ENCODE measurements at places on chromosomes 16 and 17.
A peak's percentile ranks its signal among the peaks of the same experiment; 100 is the strongest.

DNA sequence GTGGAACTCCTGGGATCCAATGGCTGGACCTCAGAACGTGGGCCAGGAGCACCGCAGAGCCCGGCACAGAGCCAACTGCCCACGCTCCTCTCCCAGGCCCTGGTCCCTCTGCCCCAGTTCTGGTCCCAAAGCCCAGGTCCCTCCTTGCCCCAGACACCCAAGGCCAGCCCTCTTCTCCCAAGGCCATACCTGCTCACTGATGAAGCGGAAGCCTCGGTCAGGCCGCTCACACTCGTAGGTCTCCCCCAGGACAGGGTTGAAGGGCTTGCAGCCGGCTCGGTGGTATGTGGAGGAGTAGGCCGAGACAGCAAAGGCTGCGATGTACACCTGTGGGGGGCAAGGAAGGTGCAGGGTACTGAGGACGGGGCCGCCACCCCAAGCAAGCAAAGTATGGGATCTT is 8.5 kb downstream of the OSBPL7 start:
- H3K36me3 ChIP-seq, result peaks cover 50% of the 10 kb centered on the region
- no peaks in the 10 kb centered on the region for H3K4me1 ChIP-seq
- H3K4me3 ChIP-seq, result no peak overlapping the region
- H3K27ac ChIP-seq, result no peak overlapping the region
- no peak for DNase-seq
- H3K27me3 ChIP-seq, result no peaks in the 10 kb centered on the region

DNA sequence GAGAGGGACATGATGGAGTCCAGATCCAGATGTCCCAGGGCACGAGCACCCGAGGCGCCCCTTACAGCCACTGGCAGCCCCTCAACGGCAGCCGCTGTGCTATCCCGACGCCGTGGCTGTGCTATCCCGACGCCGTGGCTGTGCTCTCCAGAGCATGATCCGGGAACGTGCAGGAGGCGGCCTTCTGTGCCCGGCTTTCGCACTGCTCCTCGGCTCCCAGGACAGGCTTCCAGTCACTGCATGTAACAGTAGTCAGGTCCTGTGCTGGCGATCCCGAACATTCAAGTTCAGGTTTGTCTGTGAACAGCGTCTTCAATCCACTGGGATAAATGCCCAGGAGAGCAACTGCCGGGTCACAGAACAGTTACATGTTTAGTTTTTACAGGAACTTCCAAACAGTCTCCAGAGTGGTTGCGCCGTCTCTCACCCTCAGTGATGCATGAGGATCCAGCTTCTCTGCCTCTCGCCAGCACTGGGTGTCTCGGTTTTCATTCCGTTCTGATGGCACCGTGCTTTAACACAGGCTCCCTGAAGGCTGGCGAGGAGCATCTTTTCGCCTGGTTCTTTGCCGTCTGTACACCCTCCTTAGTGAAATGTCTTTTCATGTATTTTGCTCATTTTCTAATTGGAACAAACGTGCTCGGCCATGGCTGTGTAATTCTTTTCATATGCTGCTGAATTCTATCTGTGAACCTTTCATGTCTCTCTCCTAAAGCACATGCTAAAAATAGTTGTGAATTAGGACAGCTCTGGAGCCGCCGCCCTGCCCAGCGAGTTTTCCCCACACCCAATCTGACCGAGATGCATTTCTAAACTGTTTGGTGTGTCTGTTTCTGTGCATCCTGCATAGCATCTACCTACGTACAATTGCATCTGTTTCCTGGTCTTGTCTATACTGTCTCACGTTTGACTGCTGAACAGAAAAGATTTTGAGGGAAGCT is 72.6 kb upstream of the METRNL start:
- H3K27ac ChIP-seq, result no peak overlapping the region
- H3K27me3 ChIP-seq, result no peaks in the 10 kb centered on the region
- no peak for DNase-seq
- peaks cover 4% of the 10 kb centered on the region for H3K36me3 ChIP-seq
- H3K4me1 ChIP-seq, result no peaks in the 10 kb centered on the region

- H3K36me3 ChIP-seq, result peaks cover 90% of the 10 kb centered on the region
- H3K27me3 ChIP-seq, result no peaks in the 10 kb centered on the region
- H3K27ac ChIP-seq, result no peak overlapping the region
- no peak overlapping the region for H3K4me3 ChIP-seq
Observed at GRCh38 chr17:29091606-29092289, 48.8 kb downstream of the PIPOX start.

DNA sequence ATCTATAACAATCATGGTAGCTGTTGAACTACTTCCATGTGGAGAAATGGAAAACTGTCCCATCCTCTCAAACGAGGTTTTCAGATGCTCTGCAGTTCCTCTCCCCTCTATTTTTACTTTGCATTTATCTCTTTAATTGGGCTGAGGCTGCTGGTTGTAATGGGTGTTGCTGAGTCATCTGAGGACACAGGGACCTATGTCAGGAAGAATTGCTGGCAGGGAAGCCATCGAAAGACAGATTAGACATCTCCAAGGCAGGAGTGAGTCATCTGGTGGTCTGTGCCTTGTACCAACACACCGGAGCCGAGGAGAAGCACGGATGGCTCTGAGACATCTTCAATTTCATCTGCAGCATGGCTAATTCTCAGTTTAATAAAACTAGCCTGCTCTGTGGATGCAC is 394.5 kb downstream of the GRIN2A start:
- H3K4me1 ChIP-seq, result no peaks in the 10 kb centered on the region
- no peaks in the 10 kb centered on the region for H3K27me3 ChIP-seq
- H3K4me3 ChIP-seq, result no peak overlapping the region
- DNase-seq, result no peak
- H3K27ac ChIP-seq, result no peak overlapping the region
- no peaks in the 10 kb centered on the region for H3K36me3 ChIP-seq

GRCh38 chr17:8365143-8365542 is 11.4 kb downstream of the KRABD2 start:
- peak; percentile 41 for DNase-seq
- H3K27ac ChIP-seq, result no peak overlapping the region
- H3K4me1 ChIP-seq, result peaks cover 5% of the 10 kb centered on the region
- no peaks in the 10 kb centered on the region for H3K27me3 ChIP-seq
- peaks cover 13% of the 10 kb centered on the region for H3K36me3 ChIP-seq
- no peak overlapping the region for H3K4me3 ChIP-seq

DNA sequence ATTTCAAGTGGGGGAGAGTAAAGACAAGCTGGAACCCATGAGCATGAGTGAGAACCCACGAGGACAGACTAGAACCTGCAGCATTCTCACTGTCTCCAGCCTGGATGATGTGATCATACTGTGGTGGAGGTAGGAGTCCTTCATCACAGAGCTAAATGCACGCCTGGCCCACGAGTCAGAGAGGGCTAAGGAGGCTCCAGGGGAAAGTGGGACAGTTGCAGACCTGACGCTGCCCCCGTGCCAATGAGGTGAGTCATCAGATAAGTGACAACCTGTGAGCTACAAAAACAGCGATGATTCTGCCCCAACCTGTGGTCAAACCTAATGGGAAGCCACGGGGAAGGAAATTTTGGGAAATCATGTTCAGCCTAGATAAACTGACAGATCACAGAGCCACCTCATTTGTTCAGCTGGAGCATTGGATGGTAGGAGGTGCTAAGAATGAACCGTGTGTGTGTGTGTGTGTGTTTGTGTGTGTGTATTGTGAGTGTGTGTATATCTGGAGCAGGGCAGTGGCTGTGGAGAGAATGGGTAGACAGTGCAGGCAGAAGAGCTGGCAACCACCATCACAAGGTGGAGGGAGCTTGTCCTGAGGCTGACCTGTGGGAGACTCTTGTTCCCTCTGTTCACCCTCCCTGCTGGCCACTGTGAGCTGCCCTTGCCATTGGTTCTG is 131.8 kb downstream of the UTP18 start:
- no peak for DNase-seq
- H3K27ac ChIP-seq, result no peak overlapping the region
- no peak overlapping the region for H3K4me3 ChIP-seq
- no peaks in the 10 kb centered on the region for H3K27me3 ChIP-seq

GRCh38 chr16:11833951-11834695 is 17.2 kb downstream of the RSL1D1 start:
- no peak for DNase-seq
- H3K27ac ChIP-seq, result no peak overlapping the region
